ENCODE measurements at places on chromosomes 6 and 20. TPM values are rescaled to one million over a fixed set of nuclear protein-coding genes. Genes with fewer than 3 reads are reported as not detected.

Gene CPNE5
- 5.4 TPM for total RNA-seq

Gene CCN5
- total RNA-seq = 342 TPM

Gene SLC17A9
- total RNA-seq = 16.3 TPM

Gene NKX2-4
- total RNA-seq = not detected

Gene ZSCAN23
- total RNA-seq = 2.8 TPM

Gene TTBK1
- 0.14 TPM for total RNA-seq

Measured in posterior vena cava (tissue), 2 donors.